ENCODE measurements at places on chromosomes 13 and 19.
A peak's percentile ranks its signal among the peaks of the same experiment; 100 is the strongest.

GRCh38 chr19:50668879-50669278 lies 19.6 kb downstream of the C19orf81 start:
- DNase-seq: no peak

GRCh38 chr19:38617764-38618589 lies at the start of gene MAP4K1:
TSS of gene MAP4K1 (minus strand) at chr19:38617953. CDS start at chr19:38617895, 58 bp downstream.
- DNase-seq: peak; percentile 68

- DNase-seq: no peak
Observed at GRCh38 chr13:111526922-111527321, 206.5 kb downstream of the TEX29 start.

GRCh38 chr19:6801485-6802086 lies 29.1 kb downstream of the VAV1 start:
- peak; percentile 78 for DNase-seq

DNA sequence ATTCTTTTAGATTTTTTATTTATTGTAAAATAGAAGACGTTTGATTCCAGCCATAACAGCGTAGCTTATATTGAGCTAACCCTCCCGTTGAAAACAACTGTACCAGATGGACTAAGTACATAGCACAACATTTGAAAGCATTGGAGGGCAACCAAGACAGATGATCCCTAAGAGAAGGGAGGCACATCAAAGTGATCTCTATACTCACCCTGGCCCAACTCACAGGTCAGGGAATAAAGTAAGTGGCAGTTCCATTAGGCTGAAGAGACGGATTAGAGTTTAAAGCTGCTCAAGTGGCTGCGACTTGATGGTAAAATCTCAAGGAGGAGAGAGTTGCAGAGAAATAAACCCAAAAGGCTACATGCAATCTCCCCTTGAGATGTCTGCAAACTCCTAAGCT lies 65.1 kb upstream of the ITM2B start:
- DNase-seq: no peak

DNA sequence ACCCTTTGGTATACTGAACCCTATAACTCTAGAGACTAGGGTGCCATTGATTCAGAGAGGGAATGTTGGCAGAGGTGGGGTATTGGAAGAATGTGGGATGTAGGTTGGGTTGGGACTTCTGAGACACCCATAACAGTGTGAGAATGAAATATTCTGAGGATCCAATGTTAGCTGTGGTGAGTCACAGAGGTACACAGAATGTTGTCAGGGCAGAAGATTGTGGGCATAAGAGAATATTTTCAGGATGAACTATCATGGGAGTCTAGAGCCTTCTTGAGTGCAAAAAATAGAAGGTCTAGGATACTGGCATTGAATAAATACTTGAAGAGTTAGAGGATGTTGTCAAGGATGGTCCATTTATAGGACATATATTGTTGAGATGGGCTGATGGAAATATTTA lies 9.0 kb downstream of the KLK13 start:
- DNase-seq: no peak

DNA sequence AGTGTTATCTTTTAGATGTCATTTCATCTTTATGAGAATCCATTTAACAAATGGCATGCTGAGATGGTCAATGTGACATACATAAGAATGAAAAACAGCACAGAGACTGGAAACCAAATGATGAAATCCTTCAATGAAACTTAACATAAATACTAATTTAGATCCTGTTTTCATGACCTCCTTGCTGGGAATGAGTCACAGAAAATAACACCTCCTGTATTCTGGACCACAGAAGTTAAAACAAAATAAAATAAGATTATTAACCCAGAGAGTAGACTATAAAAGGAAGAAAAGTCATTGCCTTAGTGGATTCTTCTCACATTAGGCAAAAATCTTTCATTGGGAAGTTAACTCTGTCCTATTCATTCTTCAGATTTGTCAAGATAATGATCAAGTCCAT lies 1.6 kb downstream of the DIAPH3 start:
- DNase-seq: no peak

DNA sequence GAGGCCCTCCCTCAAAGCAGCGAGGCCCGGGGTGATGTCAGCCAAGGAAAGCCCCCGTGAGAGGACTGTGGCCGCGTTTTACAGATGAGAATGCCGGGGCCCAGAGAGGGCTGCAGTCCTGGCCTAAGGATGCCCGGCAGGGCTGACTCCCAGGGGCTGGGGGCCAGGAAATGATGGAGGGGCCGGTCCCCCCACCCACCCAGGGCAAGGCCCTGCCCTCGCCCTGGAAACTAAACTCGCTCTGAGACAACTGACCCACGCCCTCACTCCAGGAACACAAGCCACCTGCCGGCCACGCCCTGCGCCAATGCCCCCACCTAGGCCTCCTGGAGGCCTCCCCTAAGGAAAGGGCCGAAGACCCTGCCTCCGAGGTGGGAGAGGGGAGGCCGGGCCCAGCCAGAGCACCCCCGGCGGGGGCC lies 7.2 kb downstream of the ZBTB7A start:
- no peak for DNase-seq

DNA sequence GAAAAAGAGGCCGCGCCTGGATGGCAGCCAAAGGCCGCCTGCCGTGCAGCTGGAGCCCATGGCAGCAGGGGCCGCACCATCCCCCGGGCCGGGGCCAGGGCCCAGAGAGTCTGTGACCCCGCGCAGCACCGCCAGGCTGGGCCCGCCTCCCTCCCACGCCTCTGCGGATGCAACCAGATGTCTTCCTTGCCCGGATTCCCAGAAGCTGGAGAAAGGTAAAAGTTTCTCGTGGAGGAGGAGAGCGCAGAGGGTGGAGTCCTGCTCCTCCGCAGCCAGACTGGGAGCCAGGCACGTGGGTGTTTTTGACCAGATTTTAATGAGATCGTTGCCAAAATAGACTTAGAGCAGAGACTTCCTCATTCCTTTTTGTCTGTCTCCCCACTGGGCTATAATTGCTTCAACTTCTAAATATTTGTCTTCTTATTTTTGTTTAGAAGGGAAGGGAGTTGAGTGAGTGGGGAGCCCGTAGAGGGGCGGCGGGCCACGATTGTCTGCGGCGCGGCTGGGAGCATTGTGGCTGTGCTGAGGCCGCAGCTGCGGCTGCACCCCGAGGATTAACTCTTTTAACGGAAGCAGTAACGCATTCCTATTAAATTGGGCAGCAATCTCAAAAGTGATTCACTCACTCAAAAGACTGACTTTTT lies 22.8 kb upstream of the NDUFS7 start:
- peak; percentile 88 for DNase-seq

GRCh38 chr13:31224963-31225559 lies 25.3 kb downstream of the B3GLCT start:
- DNase-seq: no peak

DNA sequence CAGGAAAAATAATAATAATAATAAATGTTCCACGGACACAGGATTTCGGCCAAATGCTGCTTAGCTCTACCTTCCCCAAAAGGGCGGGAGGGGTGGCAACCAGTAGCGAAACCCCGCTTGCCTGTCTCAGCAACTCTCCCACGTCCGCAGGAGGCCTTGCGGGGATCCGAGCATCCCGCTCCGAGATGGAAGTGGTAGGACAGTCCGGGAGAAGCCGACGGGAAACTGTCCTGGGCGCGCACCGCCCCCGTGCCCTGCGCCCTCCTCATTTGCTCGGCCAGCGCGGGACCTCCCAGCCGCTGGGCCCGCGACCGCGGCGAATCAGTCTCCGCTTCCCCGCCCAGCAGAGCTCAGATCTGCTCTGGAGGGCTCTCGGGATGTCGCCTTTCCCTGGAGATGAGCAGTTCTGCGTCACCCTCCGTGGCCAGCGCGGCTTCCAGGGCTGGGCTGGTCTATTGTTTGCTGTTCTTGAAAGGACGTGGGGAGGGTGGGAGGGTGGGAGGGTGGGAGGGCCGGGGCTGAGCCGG lies 48.9 kb upstream of the PABPC3 start:
- no peak for DNase-seq
